ENCODE measurements at places on chromosomes 3 and 15.

DNA sequence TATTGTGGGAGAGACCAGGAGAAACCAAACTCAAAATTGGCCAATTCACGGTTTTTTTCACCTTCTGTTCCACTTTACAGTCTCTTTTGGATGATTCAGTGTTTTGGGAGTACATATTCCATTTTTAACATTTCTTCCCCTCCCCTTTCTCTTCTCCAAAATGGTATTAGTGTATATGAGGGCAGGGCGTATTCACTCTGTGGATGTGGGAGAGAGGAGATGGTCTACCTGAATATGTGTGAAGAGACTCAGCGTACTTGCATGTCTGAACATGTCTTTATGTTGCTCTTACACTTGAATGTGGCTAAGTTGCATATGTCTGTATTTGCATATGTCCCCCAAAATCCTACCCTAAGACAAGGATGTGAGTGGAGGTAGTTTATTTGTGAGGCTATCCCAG, 291.0 kb upstream of the PPP2R3A start:
- DNase-seq, result no peak

GRCh38 chr15:77546050-77546501, 86.6 kb downstream of the LINGO1 start:
- no peak for DNase-seq

GRCh38 chr3:111932946-111933345, 45.9 kb upstream of the ABHD10 start:
- DNase-seq, result no peak

DNA sequence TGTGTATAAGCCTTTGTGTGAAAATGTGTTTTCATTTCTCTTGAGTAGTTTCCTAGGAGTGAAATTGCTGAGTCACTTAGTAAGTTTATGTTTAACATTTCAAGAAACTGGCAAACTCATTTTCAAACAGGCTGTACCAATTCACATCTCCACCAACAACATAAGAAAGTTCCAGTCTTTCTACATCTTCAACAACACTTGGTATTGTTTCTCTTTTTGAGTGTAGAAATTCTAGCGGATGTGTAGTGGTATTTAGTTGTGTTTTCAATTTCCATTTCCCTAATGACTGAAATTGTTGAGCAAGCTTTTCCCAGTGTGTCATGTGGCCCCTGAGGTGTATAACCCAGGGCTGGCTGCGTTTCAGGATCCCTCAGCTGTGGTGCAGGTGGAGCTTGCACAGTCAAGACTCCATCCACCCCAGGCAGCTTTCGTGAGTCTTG, 258.5 kb downstream of the PDCD6IP start:
- DNase-seq, result no peak

GRCh38 chr15:86231864-86232721, 152.4 kb downstream of the AGBL1 start:
- no peak for DNase-seq

DNA sequence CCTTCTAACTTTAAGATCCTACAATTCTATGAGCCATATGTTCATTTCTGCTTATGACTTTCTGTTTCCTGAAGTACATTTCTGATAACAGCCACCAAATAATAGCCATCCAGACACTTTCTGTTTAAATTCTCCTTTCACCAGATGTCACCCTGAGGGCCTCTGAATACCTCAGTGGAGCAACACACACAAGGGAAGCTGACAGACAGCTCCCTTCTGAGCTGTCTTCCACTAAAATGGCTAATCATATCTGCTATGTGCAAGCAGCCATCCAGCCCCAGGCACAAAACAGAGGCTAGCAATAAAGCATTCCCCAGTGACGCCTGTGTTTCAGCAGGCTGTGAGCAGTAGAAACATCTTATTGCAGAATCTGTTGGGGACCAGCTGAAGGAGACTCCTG, 666.6 kb upstream of the UBE2E2 start:
- DNase-seq, result no peak

- no peak for DNase-seq
Observed at GRCh38 chr15:91246998-91247397, 146.9 kb downstream of the SV2B start.

DNA sequence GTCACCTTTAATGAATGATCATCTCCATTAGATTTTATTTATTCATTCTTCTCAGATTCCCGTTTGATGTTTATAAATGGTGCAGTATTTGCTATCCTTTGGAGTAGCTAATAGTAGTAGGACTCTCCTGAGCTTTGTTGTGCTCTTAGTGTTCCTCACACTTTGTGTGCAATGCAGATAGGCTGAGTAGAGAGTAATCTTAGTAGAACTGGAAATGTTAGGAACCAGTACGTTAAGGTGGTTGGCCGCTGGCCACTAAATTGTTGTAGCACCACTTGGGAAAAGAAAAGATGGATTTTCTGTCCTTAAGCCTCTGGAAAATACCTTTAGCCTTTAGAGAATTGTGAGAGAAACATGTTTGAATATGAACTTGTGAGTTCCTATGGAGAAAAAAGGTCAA, 19.9 kb upstream of the EBLN2 start:
- no peak for DNase-seq

GRCh38 chr15:51135276-51135675, 40.6 kb upstream of the TNFAIP8L3 start:
- DNase-seq, result no peak

GRCh38 chr15:58021332-58022230, 43.9 kb downstream of the ALDH1A2 start:
- DNase-seq, result no peak

DNA sequence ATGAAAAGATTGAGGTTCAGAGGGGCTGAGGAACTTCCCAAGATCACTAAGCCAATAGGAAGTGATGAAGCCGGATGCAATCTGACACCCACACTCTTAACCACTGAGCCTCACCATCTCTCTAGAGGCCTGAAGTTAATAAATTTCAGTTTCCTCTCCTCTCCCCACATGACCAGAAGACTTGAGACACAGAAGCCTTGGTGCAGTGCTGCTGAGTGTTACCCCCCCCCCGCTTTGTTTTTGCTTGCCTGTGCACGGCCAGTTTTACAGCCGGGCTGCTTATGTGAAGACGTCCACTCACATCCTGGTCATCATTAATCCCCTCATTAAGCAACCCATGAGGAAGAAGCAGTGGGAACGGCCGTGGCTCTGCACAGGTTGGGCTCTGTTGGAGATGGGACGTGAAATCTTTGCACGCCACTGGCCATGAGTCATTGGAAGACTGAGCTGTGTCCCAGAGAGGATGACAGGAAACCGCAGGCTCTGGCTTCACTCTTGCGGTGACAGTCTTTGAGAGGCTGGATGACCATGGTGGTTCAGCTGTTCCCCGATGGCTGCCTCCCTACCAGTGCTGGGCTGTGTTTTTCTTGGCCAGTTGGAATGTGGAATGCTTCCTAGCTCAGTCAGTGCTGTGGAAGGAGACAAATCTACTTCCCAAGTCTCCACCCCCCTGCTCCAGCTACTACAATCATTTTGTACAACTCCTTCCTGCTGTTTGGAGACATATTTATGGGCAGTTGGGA, 232.6 kb upstream of the LRTM1 start:
- no peak for DNase-seq

GRCh38 chr3:100437721-100438622, 36.6 kb downstream of the LNP1 start:
- no peak for DNase-seq

- DNase-seq, result no peak
Observed at GRCh38 chr3:36193448-36193847, 186.9 kb upstream of the STAC start.

DNA sequence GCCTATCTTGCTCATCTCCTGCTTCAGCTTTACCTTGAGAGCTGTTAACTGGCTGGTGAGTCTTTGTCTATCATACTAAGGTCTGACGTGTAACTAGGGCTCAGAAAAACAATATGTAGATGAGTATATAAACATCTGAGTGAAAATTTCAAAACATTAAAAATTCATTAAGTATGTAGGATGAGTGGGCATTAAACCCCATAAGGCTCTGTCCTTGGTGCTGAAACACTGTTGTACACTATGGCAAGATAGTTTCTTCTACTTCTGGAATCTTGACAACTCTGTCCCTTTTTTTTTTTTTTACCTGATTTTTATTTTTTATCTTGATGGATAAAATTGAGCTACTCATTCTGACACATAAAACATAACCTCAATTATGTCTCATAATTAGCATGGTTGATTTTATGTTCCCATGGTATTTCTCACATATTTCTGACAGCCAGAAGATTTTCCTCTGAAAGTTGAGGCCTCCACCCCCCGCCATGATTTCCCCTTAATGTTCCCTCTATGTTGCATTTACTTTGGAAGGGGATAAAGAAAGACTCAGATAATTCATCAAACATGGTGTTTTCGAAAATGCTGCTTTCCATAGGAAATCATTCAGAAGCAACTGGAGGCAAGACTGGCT, 54.3 kb downstream of the DGKG start:
- DNase-seq, result no peak

GRCh38 chr3:123653221-123653682, 68.4 kb upstream of the HACD2 start:
- peak; percentile 21 for DNase-seq

DNA sequence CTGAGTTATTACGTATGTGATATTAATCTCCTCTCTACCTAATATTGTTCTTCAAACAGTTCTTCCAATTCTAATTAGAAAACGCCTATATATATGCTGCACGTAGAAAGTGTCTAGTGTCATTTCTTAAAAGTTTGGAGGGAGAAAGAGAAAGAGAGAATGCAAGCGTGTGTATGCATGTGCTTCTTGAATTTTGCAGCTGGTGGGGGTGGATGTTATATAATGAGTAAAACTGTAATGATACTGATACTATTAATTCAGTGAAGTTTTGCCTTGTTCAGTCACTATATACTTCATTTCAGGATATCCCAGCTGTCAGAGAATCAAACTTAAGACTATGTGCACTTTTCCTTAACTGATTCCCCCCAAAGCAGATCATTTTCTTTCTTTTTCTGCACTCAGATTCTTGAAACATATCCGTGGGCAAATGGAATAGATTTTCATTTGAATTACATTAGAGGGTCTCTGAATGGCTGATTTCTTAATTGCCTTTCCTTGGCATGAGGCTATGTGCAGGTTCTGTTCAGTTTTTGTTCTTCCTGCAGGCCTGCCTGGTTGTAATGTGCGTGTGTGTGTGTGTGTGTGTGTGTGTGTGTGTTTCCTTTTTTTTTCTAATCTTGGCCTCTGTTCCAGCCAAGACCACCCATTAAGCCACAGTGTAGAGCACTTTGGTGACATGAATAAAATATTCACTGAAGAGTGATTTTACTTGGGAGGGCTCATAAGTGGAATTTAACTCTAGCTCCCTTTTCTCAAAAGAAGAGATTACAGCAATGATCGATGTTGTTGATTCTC, 617.5 kb downstream of the RBMS3 start:
- no peak for DNase-seq

DNA sequence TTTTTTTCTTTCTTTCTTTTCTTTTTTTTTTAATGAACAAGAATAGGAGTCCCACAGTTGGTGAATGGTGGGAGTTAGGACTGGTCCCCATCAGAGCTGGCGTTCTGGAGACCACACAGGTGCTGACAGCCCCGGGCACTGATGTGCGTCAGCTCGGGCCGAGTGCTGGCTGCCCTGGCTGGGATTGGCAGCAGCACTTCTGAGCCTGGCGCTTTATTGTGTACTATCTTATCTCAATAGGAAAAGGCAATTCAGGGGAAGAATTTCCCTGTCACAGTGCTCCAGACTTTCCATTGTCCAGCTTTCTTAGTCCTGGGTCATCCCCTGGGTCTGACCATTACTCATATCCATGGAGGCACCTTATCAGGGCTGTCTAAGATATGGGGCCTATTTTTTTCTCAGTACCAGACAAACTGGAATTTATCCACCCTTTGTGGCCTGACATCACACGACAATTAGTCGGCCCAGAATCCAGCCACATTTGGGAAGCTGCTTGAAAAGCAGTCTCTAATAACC, 54.1 kb downstream of the TMEM44 start:
- no peak for DNase-seq

- DNase-seq, result peak; percentile 5
Observed at GRCh38 chr3:112531358-112531781, 30.4 kb downstream of the ATG3 start.

- peak; percentile 23 for DNase-seq
Observed at GRCh38 chr15:73926219-73927002, at the start of gene LOXL1. Gene LOXL1 (plus strand): TSS chr15:73926462. CDS start chr15:73926784, 322 bp downstream.
